Fibroblast of skin of scalp (primary cell): ENCODE measurements at places on chromosomes 7 and 10.

- DNase-seq: no peak
Observed at GRCh38 chr10:82564353-82565196, 689.6 kb downstream of the NRG3 start.

DNA sequence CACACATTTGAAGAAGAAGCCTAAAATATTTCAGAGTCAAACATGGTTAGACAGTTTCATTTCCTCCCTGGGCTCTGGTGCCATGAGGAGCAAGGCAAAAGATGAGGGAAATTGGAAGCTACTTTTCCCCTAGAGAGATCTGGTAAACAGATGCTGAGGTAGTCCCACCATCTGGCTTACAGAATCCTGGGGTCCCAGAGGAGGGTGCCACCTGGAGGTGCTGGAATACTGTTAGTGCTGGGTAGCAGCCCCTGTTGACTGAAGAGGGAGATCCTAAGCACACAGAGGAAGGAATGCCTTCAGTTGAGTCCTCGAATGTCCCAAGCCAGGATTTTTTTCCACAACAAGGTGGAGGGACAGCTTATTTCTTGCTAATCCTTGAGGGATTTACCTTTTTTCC, 160.1 kb downstream of the FZD1 start:
- DNase-seq: no peak

GRCh38 chr7:50509459-50509858, 55.7 kb downstream of the DDC start:
- no peak for DNase-seq

GRCh38 chr10:3992382-3993178, 207.6 kb upstream of the KLF6 start:
- no peak for DNase-seq

GRCh38 chr10:33412241-33412640, 77.8 kb upstream of the NRP1 start:
- DNase-seq: no peak

DNA sequence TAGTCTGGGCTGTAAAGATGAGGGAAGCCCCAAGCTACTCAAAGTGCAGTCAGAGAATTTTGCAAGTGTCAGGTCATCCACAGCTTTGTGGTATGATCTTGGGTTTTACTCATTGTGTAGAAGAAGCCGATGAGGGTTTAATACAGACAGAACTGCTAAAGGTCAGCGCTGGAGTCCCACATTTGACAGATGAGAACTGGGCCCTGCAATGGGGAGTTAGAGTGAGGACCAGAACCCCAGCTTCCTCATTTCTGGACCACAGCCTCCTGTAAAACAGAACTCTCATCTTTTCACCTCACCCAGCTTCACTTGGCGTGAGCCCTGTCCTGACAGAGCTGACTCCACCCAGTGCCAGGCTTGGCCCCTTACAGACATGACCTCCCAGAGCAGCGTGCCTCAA, 20.1 kb downstream of the LRRC20 start:
- no peak for DNase-seq

DNA sequence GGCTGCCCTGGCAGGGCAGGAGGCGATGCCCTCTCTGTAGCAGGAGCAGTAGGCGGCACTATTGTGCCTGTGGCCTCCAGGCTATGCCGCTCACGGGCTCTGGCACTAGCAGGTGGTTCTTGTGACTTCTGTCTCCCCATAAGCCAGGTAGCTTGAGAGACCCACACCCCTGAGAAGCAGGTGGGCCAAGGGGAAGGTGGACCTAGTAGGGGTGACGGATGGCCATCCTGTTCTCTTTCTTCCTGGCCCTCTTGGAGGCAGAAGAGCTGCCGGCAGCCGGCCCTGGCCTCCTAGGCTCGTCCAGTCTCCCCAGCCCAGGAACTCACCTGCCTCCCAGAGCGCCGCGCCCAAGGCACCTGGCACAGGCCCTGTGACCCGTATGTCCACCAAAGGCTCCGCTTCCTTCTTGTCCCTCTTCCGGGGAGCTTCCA, 15.4 kb downstream of the MMRN2 start:
- DNase-seq: no peak

GRCh38 chr10:13049774-13050420, 48.4 kb upstream of the CCDC3 start:
- no peak for DNase-seq

DNA sequence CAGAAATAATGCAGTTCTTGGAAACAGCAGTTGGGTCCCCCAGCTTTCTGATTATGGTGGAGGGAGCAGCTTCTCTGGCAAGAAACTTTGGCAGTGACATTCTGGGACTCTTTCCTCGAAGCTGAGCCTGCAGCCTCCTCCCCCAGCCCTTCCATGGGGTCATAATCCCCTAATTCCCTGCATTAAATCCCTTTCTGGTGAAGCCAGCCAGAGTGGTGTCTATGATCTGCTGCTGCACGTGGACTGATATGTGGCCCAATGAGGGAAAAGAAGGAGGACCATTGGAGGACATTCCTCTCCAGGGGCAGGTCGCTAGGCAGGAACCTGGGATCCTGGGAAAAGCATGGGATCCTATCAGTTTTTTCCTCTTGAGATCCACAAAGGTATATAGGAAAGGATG, 470.5 kb downstream of the RPS24 start:
- no peak for DNase-seq

DNA sequence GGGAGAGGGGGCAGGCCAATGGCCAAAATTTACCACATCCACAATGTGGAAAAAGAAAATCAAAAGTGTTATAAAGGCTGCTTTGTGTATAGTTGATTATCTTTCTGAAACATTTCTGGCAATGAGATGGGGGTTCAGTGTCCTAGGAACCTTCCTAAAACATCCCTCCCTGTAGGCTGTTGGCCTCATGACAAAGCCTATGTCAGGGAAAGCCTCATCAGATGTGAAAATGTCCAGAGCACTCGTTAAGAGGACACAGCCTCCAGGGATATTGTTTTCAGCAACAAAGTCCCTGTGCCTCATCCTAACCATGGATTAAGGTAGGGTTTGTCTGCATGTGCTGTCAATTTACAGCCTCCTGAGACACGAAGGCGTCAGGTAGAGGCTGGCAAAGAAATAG, 17.0 kb downstream of the SUN3 start:
- no peak for DNase-seq

GRCh38 chr10:97016728-97017473, 168.9 kb downstream of the SLIT1 start:
- no peak for DNase-seq

GRCh38 chr7:750111-750905, 23.2 kb upstream of the PRKAR1B start:
- no peak for DNase-seq

- no peak for DNase-seq
Observed at GRCh38 chr7:101303102-101303701, 18.4 kb downstream of the IFT22 start.

GRCh38 chr10:131817866-131818509, 82.8 kb upstream of the PPP2R2D start:
- DNase-seq: no peak

GRCh38 chr7:154332811-154333580, 280.8 kb downstream of the DPP6 start:
- DNase-seq: no peak

- no peak for DNase-seq
Observed at GRCh38 chr7:744854-745430, 17.9 kb upstream of the PRKAR1B start.

GRCh38 chr7:20075440-20075839, 141.7 kb downstream of the MACC1 start:
- no peak for DNase-seq

GRCh38 chr7:138756591-138757242, 41.1 kb upstream of the TMEM213 start:
- no peak for DNase-seq

DNA sequence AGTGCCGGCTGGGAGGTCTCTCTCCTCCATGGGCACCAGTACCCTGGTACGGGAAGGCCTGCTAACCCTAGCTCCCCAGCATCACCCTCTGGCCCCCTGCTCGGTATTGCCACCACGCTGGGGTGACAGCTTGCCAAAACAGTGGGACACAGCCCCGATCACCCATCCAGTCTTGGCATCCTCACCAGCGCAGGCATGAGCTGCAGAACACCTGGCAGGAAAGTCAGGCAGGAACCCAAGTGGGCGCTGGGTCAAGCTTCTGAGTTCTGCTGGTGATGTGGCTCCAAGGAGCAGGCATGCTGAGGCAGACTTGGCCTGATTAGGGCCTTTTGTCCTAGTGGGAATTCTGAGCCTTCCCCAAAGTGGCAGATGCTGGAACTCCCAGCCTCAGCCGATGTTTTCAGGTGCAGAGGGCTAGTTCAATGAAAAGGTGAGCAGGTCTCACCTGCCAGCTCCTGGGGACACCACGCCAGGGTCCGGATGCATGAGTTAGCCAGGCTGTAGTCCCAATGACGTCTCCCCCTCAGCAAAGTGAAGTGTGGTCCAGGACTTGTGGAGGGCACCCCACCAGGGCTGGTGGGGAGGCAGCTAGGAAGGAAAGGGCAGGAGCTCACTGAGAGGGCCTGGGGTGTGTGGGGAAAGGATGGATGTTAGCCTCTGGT, 8.5 kb upstream of the ZNF22 start:
- DNase-seq: no peak

GRCh38 chr7:151167197-151167961, at the start of gene GBX1:
Gene GBX1, minus strand, starts transcription at chr7:151167694. Its CDS starts 146 bp downstream, at chr7:151167548.
- no peak for DNase-seq

DNA sequence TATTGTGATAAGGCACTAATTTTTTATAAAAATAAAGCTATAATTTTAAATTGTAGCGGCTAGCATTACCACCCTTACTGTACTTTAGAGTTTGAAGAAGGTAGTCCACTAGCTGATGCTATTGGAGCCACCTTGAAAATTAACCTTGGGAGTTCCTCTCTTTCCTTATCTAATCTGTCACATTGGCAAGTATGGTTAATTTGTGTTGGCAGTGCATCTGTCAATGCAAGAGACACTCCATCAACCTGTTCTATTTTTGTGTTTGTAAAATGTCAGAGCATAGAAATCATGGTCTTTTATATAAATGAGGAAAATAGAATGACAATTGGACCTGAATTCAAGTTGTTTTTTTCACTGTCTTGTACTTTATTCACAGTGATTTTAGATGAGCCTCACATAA, 20.5 kb downstream of the GLCCI1 start:
- no peak for DNase-seq

- DNase-seq: peak; percentile 8
Observed at GRCh38 chr10:94546049-94546900, 687 bp downstream of the HELLS start.

GRCh38 chr10:67250686-67251085, 324.9 kb downstream of the LRRTM3 start:
- DNase-seq: peak; percentile 5

GRCh38 chr7:99551334-99551733, 580 bp downstream of the FAM200A start:
- DNase-seq: no peak
